ENCODE measurements at places on chromosomes 11 and 22. TPM values are rescaled to one million over a fixed set of nuclear protein-coding genes. Genes with fewer than 3 reads are reported as not detected.

- no peak for DNase-seq
Measured at GRCh38 chr11:126175393-126175792, 36.1 kb downstream of the RPUSD4 start.

DNA sequence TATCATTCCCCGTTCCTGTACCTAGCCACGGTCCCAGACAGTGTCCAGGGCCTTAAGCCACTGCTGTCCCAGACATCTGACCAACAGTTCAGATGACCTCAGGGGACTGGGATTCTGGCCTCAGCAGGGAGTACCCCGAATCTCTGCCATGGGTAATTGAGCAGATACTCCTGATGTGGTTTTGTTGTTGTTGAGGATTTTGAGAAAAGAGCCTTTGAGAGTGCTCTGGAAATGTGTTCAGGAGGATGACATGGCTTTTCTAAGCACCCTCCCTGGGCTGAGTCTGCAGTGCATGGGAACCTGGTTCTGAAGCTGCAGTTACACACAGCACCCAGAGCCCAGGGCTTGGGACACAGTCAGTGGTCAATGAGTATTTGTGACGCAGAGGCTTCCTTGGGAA, 30.4 kb downstream of the ADAMTS15 start:
- DNase-seq: no peak

The UPK3A gene
- total RNA-seq: not detected

DNA sequence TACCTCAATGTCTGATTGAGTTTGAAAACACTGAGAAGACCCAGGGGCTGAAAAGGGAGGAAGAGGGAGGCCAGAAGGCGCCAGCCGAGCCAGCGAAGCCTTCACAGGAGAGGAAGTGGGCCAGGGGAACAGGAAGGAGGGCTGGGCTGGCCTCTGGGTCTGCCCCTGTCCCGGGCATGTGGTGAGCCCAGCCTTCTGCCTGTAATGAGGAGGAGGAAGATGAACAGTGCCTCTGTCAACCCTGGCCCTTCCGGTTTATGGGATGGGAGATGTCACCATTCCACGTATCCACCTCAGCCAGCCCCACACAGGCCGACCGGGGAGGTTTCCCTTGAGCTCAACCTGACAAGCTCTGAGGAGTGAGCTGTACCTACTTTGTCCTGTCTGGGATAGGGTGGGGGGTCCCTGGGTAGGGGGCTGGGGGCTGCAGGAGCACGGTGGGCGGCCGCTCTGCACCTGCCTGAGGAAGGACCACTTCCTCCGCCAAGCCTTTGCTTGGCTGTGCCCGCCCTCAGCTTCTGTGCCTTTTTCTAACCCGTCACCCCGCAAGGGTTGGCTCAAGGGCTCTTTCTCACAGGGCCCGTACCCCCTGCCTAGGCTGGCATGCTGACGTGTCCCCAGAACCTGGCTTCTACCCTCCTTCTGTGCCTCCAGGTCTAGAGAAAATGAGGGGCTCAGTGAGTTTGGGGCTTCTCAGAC, 2.0 kb downstream of the PARVG start:
- DNase-seq: no peak

The IRAG1 gene
- total RNA-seq: 0.63 TPM

The DRD4 gene
- total RNA-seq: under 0.01 TPM

GRCh38 chr11:130827451-130828377, 88.6 kb downstream of the SNX19 start:
- DNase-seq: peak; percentile 64

- DNase-seq: no peak
Measured at GRCh38 chr22:36386351-36386899, 1.3 kb downstream of the MYH9 start.

- no peak for DNase-seq
Measured at GRCh38 chr11:65119670-65119995, 2.1 kb upstream of the ZNHIT2 start.

GRCh38 chr11:44564166-44564565, 1.3 kb upstream of the CD82 start:
- DNase-seq: no peak

The CYTH4 gene
- 0.13 TPM for total RNA-seq

DNA sequence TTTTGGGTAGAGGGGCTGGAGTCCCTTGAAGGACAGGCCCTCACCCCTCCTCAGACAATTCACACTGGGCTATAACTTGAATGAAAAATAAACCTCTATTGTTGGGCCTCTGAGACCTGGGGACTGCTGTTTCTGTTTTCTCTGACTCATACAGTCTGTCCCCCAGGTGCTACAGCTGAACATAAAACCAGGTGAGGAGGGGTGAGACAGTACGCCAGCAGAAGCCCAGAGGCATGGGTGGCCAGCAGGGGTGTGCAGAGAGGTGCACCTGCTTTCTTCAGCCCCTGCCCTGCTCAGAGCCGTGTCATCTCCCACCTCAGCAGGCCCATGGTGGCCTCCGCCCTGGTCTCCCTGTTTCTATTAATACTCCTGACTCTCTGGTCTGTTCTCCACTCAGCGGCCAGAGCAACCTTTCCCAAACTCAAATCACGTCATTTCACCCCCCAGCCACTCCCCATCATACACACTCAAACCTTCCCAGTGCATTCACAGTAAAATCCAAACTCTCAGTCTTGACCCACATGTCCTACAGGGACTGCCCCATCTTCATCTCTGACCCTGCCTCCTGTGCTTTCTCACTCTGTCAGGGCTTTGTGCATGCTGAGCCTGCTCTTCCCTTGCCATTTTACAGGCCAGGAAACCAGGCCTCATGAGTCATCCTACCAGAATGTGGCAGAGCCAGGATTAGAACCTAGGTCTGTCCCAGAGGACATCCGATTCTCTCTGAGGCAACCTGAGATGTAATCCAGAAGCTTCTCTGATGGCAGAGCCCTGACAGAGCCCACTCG, 5.4 kb upstream of the IL2RB start:
- no peak for DNase-seq

DNA sequence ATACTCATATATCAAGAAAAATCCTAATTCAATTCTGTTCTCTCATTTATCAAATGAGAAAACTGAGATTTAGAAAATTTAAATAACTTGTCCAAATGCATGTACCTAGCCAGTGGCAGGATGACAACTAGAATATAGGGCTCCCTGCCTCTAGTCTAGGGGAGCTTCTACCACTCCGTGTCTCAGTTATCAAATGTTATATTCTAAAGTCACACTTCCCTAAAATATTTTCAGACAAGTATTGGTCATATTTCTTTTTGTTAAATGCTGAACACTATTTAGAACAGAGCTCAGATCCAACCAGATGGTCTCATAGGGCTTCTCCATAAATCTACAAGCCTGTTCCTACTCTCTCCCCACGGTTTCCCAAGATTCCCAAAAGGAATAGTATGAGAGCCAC, 26.3 kb downstream of the KCNJ1 start:
- DNase-seq: no peak

The PGA5 gene
- total RNA-seq: not detected

DNA sequence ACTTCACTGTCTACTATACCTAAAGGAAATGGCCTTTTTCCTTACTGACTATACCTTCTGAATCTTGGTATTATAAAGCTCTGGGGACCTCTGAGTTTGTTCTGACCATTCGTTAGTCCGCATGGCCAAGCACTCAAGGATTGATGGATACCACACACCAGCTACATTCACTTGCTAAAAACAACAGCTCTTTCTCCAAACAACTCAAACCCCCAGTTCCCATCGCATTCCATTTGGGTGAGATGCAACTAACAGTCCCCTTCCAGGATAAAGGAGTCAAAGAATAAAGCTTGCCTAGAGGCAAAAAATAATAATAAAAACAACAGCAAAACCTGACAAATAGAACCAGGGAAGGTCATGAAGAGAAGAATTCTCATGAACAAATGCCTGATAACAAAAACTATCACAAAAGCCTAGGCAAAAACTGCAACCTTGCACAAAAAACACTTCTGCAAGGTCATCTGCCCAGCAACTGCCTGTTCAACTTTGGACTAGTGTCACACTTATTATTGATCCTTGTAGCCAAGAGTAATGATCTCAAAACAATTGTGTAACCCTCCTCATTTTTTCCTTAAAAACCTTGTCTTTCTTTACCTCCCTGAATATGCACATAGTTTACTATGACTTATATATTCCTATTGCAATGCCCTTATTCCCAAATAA, 139.0 kb upstream of the GUCY1A2 start:
- no peak for DNase-seq

The TUB gene
- 1.4 TPM for total RNA-seq

The ST13 gene
- 167 TPM for total RNA-seq

- DNase-seq: peak; percentile 4
Measured at GRCh38 chr11:2579315-2580060, 120.3 kb downstream of the KCNQ1OT1 start.

DNA sequence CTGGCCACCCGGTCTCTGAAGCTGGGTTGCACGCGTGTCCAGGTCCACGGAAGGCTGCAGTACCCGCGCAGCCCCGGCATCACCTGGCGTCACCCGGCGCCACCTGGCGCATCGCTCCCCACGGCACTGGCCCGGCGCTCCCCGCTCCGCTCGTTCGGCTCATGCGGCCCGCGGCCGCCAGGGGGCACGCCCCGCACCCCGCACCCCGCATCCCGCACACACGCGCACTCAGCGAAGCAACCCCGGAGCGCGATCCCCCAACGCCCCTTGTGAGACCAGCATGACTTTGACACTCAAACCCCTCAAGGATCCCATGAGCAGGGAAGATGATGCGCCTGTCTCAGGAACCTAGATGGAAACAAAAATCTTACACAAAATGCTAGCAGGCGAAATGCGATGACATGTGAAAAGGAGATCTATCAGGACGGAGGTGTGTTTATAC, 11.9 kb downstream of the B3GNT6 start:
- peak; percentile 24 for DNase-seq

The VSTM5 gene
- total RNA-seq: 0.13 TPM

GRCh38 chr22:36863979-36864378, 3.2 kb downstream of the NCF4 start:
- no peak for DNase-seq

DNA sequence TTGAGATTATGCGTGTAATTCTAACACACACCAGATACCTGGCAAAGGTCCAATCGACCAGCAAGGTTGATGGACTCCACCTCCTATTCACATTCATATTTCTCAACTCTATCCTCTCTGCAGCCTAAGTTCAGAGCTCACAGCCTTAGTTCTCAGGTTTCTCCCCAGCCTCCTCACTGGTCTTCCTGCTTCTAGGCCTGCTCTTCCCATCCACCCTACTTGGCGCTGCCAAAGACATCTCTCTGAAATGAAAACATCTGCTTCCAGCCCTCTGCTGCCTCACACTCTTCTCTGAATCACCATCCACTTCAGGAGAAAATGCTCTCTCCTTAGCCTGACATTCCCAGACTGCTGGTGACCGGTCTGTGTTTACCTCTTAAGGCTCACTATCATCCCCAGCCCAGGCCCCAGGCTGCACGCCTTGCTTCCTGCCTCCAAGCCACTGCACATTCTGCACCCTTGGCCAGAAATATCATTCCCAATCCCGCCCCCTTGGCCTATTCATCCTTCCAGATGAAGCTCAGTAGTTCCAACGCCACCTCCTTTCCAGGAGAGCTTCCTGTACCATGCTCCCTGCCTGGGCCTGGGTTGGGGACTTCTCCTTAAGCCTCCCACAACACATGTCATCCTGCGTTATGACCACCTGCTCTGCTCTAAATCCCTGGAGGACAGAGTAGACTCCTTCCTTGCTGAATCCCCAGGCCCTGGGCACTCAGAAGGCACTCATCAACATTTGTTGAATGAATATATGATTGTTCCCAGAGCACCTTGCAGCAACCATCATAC, 3.5 kb downstream of the ARRB1 start:
- DNase-seq: no peak

- DNase-seq: no peak
Measured at GRCh38 chr11:65411681-65412070, 10.9 kb upstream of the NEAT1 start.

DNA sequence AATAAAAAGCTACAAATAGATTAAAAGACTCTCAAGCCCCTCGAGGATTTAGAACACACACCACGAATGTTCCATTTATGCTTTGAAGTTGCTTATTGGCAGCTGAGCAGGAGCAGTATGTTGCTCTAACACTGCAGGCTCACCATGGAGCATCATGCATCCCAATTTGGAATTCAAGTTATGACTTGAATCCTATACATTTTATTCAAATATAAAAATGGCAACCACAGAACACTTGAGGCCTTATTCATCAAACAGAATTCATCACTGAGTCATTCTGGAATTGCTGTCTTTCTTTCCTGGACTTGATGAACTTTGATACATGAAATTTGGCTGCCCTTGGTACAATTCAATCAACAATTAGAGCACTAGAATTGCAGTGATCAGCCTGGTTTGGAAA, 24.5 kb upstream of the BLID start:
- no peak for DNase-seq

The OR2AG1 gene
- total RNA-seq: not detected

DNA sequence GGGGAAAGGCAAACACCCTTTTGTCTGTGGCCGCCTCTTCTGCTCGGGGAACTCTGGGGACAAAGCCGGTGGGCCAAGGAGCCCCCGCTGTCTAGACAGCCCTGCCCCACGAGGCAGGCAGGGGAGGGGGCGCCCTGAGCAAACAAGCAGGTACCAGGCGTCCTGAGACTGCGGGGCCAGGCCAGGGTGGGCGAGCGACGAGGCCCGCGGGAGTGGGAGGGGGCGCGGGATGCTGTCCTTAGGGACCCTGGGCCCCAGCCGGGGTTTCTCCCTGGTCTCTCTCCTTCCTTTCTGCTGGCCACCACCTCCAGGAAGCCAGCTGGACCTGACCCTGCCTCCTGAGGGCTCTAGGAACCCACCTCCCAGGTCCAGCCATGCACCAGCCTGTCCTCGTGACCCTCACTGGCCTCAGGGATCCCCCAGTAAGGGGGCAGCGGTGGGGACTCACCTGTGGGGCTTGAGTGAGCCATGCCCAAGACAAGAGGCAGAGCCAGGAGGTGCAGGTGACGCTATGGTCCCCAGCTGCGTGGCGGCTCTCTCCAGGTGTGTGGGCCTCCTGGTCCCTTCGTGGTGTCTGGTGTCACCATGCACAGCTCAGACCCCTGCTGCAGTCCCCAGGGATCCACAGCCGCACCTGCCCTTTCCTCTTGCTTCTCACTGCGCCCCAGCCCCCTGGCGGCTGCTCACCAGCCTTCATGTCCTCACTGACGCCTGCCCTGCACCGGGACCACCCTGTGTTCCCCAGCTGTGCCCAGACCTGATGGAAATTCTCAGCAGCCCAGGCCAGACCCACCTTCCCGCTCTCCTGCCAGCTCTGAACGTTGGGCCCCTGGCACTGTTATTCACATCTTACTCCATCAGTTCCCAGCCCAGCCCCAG, 26.5 kb upstream of the MUC5AC start:
- DNase-seq: no peak

DNA sequence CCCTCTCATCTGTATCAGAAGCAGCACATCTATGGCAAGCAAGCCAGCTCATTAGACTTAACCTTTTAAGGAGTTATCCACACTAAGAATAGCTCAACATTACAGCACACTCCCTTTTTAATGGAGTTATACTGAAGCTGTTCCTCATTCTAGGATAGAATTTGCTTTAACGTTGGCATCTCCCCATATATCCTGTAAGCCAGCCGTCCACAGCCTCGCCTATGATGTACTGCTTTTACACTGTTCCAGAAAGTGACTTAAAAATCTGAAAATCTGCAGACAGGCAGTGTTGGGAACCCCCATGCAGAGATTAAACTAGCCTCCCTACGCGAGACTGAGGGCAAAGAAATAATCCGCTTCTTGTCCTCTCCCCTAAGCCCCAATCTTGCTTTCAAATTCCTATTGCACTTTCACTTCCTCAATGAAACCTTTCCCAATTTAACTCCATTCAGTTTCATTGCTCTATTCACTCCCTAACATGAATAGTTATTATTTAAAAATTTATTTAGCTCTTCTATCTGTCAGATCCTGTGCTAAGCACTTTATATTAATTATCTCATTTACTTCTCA, 225.0 kb downstream of the BLID start:
- DNase-seq: no peak

The WBP2NL gene
- not detected for total RNA-seq

Data from dermis microvascular lymphatic vessel endothelial cell (primary cell).